ENCODE measurements at places on chromosomes 5 and 9.

DNA sequence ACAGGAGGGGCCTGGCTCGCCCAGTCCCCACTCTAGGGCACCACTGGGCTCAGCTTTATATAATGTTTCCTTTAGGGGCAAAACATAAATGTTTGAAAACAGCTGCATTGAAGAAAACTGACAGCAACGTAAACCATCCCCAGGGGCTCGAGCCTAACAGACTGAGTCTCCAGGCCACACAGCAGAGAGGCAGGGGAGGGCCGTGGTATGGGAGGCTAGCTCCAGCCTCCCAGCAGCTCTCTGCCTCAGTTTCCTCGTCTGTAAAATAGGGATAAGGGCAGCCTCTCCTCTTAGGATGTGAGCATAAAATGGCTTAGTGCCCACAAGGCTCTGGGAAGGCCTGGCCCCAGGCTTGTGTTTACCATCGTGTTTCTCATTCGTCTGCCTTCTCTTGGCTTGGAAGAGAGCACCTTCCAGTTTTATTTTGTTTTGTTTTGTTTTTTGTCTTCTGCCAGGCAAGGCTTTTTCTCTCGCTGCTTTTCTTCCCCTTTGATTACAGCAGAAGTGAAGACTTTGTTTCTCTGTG is 2.7 kb downstream of the ANKRD33B start:
- no peak for DNase-seq

DNA sequence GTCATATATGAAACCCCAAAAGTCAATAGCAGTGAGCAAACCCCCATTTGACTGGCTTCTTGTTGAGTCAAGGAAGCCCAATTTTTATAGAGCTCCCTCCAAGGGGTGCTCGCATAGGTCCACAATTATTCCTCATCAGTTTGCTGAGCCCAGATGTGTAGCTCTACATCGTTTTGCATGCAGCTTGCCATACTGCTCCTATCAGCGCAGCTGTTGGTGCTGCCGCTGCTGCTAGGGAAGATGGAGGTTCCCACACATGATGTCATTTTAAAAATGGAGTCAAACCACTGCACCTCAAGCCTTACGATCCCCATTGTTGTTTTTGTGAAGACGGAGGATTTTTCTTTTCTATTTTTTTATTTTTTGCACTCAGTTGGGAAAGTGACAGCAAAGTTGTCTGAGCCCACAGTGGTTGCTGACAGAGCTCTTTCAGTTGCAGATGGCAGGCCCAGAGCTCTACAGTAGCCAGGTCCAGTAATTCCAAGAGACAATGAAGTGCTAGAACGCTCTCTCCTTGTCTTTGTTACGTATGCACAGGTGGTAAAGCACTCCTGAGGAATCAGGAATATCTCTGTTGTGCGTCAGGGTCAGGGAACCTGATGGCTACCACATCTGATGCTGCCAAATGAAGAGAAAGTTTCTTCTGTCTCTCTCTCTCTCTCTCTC is 23.2 kb upstream of the C5orf63 start:
- no peak for DNase-seq

- DNase-seq: no peak
These were observed 163.5 kb upstream of the ADRA1B start for GRCh38 chr5:159752622-159753275.

DNA sequence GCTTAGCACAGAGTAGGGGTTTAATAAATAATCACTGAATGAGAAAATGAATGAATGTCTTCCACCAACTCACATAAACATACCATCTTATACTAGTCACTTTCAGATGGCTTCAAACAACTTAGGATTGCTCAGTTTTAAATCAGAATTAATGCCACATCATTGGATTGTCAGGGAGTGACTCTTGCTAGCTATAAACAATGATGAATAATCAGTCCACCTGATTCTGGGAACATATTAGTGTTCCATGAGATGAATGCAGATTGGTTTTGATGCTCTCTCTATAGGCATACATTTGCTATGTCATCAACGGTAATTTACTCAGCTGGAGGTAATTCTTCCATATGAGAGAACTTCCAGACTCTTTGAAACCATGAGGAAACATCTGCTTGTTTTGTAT is 97.4 kb downstream of the CDH9 start:
- DNase-seq: no peak

GRCh38 chr5:178670351-178670885 is 43.6 kb upstream of the CLK4 start:
- DNase-seq: no peak

DNA sequence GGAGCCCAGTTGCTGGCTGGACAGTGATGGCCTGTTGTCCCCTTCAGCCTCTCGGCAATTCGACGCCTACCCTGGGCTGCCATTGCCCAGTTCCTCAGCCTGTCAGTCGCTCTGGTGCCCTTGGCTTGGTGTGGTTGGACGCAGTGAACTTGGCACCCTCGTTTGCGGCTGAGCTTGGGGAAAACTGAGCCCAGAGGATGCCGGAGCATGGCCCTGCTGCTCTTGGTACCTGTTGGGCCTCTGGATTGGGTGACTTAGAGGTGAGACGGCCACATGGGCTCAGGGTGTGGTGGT is 16.5 kb downstream of the WNK2 start:
- DNase-seq: no peak

GRCh38 chr9:110942522-110942921 is 95.7 kb downstream of the LPAR1 start:
- DNase-seq: no peak

GRCh38 chr9:120080849-120081248 is 499.1 kb downstream of the CDK5RAP2 start:
- DNase-seq: no peak

GRCh38 chr5:8892926-8893325 is 652.9 kb downstream of the SEMA5A start:
- DNase-seq: no peak

DNA sequence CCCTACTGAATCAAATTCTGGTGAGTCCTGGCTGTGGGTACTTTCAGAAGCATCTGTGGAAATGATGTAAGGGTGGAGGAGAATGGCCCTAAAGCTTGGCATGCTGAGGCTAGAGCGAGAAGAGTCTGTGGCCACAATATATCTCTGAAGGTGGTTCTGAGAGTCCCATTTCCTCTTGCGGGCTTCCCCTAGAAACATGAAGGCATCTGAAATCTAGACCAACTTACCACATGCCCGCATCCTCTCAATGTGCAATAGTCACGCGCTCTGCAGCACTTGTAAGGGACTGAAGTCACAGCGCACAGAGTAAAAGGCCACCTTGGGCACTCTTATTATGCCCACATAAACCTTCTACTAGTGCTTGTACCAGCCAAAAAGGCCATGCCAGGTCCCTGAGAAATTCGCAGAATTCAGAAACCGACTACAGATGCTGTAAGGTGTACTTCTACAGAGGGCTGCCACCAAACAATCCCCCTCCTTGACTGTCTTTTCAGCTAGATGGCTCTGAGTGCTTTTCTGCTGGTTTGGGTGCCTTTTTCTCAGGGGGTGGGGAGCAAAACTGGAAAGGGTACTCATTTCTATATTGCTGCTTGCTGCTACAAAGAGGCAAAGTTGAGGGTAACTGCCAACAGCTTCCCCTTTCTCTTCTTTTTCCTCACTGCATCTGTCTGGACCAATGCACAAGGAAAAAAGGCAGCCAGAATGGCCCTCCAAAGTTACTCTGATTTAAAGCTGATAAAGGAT is 107.3 kb downstream of the ZDHHC21 start:
- DNase-seq: no peak

DNA sequence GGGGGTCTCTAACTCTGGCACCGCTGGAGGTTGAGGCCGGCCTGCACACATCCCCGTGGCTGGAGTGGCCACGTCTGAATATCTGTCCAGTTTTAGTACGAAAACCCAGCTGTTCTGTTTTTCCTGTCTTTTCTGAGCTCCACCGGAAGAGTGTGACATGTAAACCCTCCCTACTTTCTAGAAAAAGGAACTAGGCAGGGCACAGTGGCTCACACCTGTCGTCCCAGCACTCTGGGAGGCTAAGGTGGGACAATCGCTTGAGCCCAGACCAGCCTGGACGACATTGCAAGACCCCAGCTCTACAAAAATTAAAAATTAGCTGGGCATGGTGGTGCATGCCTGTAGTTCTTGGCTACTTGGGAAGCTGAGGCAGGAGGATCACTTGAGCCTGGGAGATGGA is 8.2 kb upstream of the PHYKPL start:
- DNase-seq: no peak

Measured in NCI-H1048 (cell line).